ENCODE measurements at places on chromosomes 13 and 19.

- no peak for DNase-seq
These were observed 17.7 kb upstream of the DPY19L3 start for GRCh38 chr19:32387701-32388392.

DNA sequence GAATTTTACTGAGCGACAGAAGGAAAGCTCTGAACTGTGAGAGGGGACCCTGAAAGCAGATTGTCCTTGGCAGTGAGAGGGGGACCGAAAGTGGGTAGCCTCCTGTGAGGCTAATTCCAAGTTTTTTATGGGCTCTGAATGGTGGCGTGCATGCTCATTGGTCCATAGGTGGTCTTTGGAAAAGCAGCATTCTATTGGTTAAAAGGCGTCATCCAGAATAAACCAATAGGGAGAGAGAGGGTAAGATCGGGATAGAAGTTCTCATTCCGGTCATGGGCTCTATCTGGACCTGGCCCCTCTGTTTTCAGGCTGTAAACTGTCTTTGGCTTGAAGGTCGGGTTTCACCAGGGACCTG is 539.8 kb upstream of the PCDH9 start:
- no peak for DNase-seq

DNA sequence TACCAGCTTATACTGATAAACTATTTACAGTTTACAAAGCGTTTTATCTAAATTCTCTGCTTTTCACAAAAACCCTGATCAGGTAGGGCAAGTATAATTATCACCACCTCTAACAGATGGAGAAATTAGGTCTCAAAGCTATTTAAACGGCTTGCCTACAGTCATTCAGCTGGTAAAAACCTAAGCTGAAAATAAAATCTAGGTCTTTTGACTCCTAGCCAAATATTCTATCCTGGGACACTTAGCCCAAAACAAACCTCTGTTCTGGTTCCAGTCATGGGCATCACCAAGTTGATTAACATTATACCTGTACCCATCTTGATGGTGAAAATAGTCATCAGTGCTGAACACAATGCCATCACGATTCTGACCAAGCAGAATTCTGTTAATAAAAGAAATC is 11.4 kb downstream of the N4BP2L2 start:
- no peak for DNase-seq

GRCh38 chr19:29796173-29796573 is 15.6 kb upstream of the CCNE1 start:
- DNase-seq, result no peak

DNA sequence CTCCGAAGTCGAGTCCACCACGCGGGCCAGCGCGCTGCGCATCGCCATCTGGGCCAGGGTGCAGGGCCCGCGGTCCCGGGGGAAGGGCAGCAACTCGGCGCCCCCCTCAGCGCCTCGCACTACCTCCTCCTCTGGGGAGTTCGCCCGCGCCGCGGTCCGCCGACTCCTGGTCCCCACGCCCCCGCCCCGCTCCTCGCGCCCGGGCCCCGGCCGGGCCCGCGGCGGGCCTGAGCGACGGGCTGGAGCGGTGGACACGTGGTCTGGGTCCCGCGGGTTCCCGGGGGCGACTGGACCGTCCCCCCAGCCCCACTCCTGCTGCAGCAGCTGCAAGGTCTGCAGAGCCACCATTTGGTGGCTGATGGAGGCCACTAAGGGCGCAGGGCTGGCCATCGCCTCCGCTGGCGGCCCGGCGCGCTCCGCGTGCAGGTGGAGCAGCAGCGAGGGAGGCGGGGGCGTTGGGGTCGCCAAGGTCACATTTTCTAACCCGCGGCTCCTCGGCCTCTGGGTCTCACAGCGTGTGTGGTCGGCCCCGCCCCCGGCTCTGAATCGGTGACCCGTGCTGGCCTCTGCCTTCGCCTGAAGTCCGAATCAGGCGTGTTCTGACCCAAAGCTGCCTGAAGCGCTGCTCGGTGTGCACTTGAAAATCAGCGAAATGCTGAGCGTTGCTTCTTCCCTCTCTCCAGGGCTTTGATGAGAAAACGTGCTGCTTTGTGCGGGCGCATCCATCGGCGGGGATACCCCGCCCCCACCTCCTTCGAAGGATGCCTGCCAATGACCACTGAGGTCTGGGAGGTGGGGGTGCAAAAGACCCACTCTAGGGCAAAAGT is at the start of gene DLEU7:
Gene DLEU7 (minus strand): TSS at position 436 of the 827 bp plus-strand sequence. CDS start 46 bp downstream, at position 390.
- no peak for DNase-seq

- DNase-seq, result peak; percentile 7
These were observed 232.9 kb downstream of the FOXO1 start for GRCh38 chr13:40433577-40433976.

- peak; percentile 42 for DNase-seq
These were observed 1.8 kb downstream of the HMGB1 start for GRCh38 chr13:30463787-30464495.

DNA sequence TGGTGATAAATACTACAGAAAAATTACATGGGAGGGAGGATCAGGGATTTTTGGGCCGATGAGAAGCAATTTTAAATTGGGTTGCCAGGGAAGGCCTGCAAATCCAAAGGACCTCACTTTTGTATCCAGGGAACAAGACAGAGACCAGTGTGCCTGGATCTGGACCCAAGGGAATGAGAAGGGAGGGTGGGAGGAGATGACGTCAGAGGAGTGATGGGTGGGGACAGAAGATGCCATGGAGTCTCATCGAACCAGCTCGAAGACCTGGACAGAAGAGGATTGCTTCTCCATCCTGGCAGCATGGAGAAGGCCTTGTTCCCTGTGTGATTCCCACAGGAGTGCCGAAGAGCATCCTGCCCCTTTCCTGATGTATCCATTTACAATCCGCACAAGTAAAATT is 68.9 kb downstream of the ITGBL1 start:
- no peak for DNase-seq

DNA sequence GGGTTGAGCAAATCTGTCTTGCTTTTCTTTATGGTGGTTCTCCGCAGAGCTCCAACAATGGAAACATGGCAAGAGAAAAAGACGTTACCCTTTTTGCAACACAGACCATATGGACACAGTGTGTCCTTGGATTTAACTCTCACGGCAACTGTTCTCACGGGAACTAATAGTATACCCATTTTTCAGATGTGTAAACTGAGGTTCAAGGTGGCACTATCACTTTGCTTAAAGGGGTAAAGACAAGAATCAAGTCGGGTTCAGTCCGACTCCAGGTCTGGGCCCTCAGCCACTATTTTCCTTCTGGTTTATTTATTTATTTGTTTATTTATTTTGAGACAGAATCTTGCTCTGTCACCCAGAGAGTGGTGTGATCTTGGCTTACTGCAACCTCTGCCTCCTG is 176.0 kb downstream of the CACNA1A start:
- DNase-seq, result no peak

- DNase-seq, result no peak
These were observed 67.4 kb upstream of the EDNRB start for GRCh38 chr13:77985866-77986636.

Data from stimulated activated CD8-positive, alpha-beta memory T cell treated with anti-CD3 and anti-CD28 coated beads, Interleukin-7, amount 100 ng/mL, for 1 hour (primary cell).